Endodermal cell (in vitro differentiated cells): ENCODE measurements at places on chromosomes 5 and 9.

DNA sequence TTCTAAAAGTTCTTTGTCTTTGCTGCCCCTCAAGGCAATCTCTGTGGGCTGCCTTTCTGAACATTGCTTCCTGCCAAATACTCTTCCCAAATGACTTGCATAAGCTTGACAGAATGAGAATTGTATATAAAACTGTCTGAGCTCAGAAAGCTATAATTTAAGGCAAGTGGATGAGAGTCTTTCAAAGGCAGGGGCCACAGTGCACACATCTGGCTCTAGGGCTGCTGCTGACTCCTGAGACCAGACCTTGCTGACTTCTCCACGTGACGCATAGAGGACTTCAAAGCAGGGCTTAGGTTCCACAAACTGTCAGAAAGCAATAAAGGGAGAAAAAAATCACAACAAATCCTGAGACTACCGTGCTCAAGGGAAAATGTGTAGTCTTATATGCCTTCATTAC is 79.4 kb upstream of the DIRAS2 start:
- DNase-seq: no peak

GRCh38 chr9:99221266-99221620 is 499 bp downstream of the ALG2 start:
- no peak for DNase-seq

- DNase-seq: no peak
These were observed 10.6 kb downstream of the TAS2R1 start for GRCh38 chr5:9619331-9620092.

DNA sequence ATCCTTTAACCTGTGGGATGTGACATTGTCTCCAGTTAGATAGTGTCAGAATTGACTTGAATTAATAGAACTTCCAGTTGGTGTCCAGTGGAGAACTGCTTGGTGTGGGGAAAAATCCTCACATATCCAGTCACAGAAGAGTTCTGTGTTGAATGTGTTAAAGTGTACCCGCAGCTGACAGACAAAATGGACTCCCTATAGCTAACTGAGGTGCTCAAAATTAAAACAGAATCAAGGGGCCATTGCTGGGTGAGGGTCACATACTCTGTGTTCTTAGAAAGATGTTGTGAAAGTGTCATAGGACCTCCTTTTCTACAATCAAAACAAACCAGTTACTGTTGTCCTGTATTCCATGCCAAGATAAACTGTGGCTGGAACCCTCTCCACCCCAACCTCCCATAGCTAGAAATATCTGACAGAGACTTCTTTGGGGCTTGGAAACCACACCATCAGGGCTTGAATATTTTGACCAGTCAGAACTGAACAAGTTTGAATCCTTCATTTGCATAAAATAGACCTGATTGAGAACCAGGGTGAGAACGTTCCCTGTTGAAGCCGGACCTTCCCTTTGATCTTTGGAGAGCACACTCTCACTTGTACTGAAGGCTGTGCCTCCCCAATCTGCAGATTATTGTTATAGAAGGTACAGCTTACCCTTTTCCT is 164.0 kb upstream of the ZNF608 start:
- no peak for DNase-seq

DNA sequence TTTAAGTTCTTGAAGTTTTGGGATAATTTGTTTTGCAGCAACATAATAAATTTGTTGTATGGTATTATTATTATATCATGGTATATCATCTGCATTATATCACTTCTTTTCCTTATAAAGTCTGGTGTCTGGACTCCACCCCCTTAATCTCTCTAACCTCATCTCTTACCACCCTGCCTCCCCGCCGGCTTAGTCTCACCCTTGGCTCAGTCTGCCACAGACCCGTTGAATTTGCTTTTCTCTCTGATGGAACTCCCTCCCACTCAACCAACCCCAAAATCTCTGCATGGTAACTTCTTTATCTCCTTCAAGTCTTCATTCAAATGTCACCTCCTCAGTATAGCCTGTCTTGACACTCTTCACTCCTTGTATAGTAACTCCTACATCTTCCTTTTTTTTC is 29.6 kb upstream of the MATR3 start:
- DNase-seq: no peak

- peak; percentile 44 for DNase-seq
These were observed 61.0 kb downstream of the LPAR1 start for GRCh38 chr9:110977259-110977709.

GRCh38 chr5:65970481-65971367 is 44.3 kb downstream of the ERBIN start:
- DNase-seq: no peak

- DNase-seq: no peak
These were observed 514.2 kb upstream of the TLE4 start for GRCh38 chr9:79057576-79057975.

- no peak for DNase-seq
These were observed 281.9 kb upstream of the PUM3 start for GRCh38 chr9:3125602-3126405.

GRCh38 chr5:88254320-88254719 is 14.3 kb downstream of the TMEM161B start:
- no peak for DNase-seq
